ENCODE measurements at places on chromosomes 5 and 9.
A peak's percentile ranks its signal among the peaks of the same experiment; 100 is the strongest.

DNA sequence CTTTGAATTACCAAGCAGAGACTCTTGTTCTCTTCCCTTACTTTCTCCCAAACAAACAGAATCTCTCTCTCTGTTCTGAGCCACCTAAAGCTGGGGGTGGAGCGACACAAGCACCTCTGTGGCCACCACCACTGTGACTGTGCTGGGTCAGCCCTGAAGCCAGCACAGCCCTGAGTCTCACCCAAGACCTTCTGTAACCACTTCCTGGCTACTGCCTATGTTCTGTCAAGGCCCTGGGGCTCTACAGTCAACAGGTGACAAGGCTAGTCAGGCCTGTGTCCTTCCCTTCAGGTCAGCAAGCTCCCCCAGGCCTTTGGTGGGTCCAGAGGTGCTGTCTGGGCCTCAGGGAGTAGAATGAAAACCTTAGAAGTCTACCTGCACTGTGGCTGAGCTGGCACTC is 26.1 kb upstream of the SLC28A3 start:
- DNase-seq = no peak

DNA sequence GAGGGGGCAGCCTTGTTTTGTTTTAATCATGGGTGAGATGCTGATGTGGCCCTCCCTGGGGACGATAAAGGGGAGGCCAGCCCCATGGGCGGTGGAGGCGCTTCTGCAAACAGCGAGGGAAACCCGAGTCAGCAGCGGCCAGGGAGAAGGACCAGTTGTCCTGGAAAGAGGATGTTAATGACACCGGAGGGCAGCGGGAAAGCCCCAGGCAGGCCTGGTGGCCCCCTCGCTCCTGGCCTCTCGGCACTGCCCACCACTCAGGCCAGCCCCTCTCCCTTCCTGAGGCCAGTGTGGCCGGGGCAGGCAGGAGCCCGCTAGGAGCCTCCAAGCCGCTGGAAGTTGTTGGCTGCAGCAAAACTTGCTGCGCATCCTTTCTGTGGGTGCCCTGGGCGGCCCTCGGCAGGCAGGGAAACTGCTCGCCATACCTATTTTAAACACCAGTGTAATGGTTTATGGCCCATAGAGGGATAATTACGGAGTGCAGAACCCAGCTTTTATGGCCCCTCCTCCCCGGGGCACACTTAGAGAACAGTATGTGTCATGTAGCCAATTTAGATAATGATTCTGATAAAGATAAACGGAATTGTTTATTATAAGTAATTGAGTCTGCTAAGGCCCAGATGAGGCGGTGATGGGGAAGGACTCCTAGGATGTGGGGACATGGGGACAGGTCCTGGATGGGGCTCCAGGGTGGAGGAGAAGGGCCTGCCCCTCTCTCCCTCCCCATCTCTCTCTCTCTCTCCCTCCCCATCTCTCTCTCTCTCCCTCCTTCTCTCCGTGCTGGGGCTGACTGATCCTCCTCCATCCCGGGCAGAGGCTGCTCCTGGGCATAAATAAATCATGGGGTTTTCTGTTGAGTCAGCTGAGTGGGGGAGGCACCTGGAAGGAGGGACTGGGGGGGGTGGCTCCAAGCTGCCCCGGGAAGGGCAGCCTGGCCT is 36.9 kb downstream of the LMX1B start:
- no peak for DNase-seq

DNA sequence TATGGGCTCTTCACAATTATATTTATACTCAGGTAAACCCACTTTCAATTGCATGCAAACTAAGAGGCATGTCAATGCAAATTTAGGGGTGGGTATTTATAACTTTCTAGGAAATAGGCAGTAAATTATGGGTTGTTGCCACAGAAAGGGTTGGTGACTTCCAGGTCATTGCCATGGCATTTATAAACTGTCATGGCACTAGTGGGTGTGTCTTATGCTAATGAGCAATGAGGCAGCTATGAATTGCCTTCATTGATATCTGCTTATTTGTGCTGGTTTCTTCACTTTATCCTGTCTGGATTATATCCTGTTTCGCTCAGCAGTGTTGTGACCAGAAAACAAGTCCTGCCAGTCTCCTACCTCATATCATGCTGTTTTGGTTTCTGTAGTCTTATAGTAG is 597.3 kb upstream of the DAB2 start:
- no peak for DNase-seq

GRCh38 chr5:165410476-165410875 is 1905.1 kb downstream of the MAT2B start:
- no peak for DNase-seq

- DNase-seq = no peak
These were observed 74.8 kb downstream of the SLF1 start for GRCh38 chr5:94693043-94693822.

- no peak for DNase-seq
These were observed 7.1 kb upstream of the HAND1 start for GRCh38 chr5:154485096-154485491.

GRCh38 chr9:112925058-112925641 is 34.5 kb upstream of the SLC46A2 start:
- no peak for DNase-seq

- no peak for DNase-seq
These were observed 96.7 kb upstream of the SMIM23 start for GRCh38 chr5:171688696-171689495.

- no peak for DNase-seq
These were observed 30.4 kb downstream of the C9orf57 start for GRCh38 chr9:72029986-72030385.

- DNase-seq = peak; percentile 80
These were observed 15.1 kb downstream of the GPSM1 start for GRCh38 chr9:136342181-136343120.

DNA sequence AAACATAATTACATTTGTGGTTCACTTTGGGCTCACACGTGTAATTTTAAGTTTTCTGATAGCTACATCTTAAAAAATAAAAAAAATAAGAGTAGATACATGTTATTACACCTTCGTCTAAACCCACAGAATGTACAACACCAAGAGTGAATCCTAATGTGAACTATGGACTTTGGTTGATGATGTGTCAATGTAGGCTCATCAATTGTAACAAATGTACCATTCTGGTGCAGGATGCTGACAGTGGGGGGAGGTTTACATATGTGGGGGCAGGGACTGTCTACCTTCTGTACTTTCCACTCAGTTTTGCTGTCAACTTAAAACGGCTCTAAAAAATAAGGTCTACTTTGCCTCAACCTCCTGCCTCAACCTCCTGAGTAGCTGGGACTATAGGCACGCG is 2.5 kb upstream of the RECK start:
- no peak for DNase-seq

GRCh38 chr5:25963251-25964008 is 1075.0 kb downstream of the CDH9 start:
- DNase-seq = no peak

- no peak for DNase-seq
These were observed 5.8 kb downstream of the TLX3 start for GRCh38 chr5:171314728-171315385.

DNA sequence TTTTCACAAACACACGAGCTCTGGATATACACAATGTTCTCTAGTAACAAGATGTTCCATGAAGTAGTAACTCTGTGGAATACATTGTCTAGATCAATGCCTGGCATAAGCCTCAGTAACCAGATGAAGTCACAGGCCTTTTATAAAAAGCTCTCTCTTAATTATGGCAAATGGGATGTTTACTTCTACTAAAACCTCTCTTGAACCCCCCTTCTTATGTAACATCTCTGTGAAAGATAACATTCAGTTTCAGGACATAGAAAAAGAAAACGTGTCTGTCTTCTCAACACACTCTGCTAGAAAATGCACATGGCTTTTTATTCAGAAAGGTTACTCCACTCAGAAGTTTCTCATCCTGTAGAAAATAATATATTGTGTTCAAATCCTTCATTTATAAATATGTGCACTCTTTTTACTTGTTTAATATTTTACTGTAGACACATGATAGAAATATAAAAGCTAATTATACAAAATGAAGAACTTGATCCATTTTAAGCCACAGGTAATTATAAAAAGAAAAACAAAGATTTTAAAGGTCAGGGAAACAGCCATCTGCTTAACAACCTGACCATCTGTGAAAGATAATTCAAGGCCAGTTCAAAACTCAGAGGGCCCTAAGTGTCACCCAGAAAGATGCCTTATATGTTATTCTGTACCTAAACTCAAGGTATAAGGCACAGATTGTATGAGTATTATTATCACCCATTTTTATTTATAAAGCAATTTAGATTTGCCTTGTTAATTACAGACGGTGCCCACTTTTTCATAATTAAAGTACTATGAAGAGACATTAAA is 812.0 kb downstream of the CDH18 start:
- no peak for DNase-seq

GRCh38 chr9:95268681-95269080 is 48.8 kb downstream of the FANCC start:
- DNase-seq = no peak

- DNase-seq = no peak
These were observed 28.9 kb downstream of the GABRG2 start for GRCh38 chr5:162096448-162096847.

- no peak for DNase-seq
These were observed 398.5 kb upstream of the RPS23 start for GRCh38 chr5:82676661-82677060.

DNA sequence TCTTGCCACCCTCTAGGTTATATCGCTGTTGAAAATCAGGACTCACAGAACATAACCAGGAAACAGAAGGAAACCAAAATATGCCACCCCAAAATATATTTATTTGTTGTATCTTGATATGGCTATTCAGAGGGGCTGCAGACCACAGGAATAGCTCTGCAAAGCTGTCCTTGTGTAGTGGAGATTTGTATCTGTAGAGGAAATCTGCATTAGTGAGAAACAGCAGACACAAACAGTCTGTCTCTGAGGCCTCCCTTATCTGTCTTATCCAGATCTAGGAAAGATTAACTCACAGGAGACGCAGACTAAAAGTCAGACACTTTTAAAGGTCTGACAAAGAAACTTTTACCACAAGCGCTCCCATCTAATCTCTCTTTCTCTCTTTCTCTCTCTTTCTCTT is 54.1 kb upstream of the CEMIP2 start:
- no peak for DNase-seq

DNA sequence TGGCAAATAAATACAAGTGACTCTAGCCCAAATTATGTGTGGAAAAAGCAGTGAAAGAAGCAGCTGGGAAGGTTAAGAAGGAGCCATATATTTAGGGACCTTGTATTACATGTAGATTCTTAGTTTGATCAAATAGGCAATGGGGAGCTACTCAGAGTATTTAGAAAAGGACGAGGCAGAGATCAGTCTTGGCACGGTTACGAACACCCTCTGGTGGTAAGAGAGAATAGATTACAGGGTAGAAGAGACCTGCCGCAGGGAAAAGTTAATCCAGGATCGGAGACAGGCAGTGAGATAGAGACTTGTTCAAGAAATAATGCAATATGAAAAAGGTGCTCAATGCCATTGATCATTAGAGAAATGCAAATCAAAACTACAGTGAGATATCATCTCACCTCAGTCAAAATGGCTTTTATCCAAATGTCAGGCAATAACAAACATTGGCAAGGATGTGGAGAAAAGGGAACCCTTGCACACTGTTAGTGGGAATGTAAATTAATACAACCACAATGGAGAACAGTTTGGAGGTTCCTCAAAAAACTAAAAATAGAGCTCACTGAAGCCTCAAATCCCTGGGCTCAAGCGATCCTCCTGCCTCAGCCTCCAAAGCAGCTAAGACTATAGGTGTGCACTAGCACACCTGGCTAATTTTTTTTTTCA is 12.0 kb downstream of the INIP start:
- DNase-seq = no peak

GRCh38 chr5:132059696-132060500 is 557 bp upstream of the IL3 start:
- peak; percentile 1 for DNase-seq

DNA sequence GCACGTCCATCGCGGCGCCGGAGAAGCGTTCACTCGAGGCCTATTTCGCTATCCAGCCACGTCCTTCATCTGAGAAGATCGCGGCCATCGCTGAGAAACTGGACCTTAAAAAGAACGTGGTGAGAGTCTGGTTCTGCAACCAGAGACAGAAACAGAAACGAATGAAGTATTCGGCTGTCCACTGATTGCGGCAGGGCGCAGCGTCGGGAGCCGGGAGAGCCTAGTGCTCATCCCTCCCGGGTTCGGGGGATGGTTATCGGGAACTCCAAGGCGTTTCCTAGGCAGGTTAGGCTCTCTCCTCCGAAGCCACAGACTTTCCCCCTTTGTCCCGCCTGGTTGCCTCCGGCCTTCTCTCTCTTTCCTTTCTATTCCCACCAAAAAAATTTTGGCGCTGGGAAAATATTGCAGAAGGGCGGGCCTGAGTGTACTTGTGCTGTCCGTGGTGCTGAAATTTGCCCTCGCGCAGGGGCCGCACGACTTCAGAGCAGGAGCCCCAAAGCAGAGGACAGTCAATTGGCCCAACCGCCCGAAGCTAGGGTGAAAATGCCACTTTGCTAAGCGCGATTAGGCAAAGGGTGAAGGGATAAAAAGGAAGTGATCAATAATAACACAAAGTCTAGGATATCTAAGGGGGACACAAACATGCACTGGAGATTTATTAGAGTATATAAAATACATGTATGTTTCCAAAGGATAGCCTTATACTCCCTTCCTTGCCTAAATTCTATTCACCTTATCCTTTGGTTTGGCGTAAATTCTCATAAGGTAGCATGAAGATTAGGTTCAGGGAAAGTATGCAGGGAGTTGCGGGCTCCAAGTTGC is 1.8 kb downstream of the POU4F3 start:
- DNase-seq = no peak

- DNase-seq = peak; percentile 15
These were observed 50.5 kb downstream of the COMMD10 start for GRCh38 chr5:116135344-116135743.

- DNase-seq = no peak
These were observed 116.4 kb downstream of the BAAT start for GRCh38 chr9:101268426-101268825.

DNA sequence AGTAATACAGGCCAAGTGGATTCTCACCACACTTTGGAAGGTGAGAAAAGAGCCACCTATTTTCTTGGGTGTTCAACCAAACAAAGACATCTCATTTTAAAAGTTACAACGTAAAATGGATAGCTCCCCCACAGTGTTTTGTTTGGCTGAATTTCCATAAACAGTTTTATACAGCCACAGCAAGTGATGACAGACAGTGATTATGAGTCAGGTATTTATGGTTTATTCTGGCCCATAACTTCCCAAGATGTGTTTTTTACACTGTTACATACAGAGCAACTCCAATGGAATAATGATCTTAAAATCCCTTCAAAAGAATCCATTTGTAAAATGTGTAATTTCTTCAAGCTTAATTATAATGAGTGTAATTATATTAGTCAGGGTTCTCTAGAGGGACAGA is 421.3 kb downstream of the TLE1 start:
- no peak for DNase-seq

GRCh38 chr5:68533571-68534084 is 318.1 kb downstream of the PIK3R1 start:
- no peak for DNase-seq

DNA sequence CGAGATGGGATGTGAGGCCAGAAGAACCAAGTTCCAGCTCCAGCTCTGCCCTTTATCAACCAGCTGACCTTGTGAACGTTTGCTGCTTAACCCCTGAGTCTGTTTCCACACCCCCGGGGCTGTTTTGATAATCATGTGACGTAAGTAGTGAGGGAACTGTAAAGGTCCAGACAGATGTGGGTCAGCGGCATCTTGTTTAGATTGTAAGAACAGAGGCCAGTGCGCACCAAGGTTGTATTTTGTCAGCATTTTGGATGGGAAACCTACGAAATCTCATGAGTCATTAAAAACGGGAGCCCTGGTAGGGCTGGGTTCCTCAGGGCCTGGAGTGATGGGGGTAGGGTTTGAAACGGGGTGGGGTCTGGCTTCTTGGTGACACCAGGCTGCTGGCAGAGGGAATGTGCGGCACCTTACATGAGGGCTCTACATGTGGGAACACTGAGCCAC is 13.8 kb upstream of the COL15A1 start:
- DNase-seq = no peak
